ENCODE measurements at places on chromosomes 6 and 20.

DNA sequence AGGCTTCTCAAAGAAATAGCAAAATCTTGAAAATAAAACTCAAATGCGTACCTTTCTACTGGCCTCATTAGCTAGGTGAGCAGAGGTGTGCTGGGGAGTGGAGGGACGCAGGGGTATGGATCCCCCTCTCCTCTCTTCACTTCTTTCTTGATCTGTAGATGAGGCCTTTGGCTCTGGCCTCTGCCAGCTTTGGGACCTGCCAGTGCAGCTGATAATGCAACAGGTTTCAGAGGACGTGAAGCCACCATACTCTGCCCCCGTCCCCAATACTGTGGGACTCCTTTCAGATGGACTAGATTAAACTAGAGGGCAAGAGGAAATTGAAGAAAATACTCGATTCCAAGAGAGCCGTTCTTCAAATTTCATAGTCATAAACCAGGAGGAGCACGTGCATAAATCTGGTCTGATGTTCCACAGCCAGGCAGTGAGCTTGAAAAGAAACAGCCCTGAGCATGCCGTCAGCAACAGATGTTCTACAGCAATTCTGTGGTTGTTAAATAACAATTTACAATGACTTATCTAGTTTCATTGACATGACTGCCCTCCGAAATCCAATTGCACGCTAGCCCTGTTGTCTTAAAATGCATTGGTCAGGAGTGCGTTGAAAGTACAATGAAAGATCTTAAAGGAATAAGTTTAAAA lies 245.3 kb upstream of the FOXQ1 start:
- DNase-seq = no peak

DNA sequence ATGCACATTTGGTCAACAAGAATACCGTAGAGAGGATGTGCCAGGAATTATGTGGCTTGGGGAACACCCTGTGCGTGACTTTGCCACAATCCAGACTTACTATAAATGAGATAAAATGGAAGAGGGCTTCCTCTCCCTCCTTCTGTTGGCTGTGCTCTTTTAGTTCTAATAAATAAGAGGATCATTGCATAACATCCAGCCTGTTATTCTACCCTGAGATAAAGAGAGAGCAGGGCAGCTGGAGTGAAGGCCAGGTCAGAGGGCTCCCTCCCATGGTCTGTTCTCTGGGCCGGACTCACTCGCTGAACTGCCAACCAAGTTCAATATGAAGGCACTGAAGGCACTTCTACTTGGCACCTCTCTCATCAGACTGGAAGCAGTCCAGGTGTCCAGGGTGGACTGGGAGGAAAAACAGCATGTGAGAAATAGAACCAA lies 91.7 kb downstream of the MTFR2 start:
- no peak for DNase-seq

DNA sequence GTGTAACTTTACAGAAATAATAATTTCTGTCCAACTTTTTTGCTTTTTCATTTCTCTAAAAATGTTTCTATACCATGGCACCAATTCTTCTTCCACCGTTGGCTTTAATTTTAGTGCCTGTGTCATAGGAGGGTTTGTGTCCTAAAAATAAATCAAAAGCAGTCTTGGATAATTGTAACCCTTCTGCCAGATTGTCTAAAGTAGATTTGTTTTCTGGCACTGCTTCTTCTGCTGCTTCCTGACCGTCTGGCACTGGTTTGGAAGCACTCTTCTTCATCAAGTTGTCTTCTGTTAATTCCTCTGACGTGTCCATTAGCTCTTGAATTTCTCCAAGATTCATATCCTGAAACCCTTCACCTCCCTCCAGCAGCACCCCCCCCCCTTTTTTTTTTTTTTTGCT lies 33.1 kb downstream of the SCAF8 start:
- DNase-seq = no peak

DNA sequence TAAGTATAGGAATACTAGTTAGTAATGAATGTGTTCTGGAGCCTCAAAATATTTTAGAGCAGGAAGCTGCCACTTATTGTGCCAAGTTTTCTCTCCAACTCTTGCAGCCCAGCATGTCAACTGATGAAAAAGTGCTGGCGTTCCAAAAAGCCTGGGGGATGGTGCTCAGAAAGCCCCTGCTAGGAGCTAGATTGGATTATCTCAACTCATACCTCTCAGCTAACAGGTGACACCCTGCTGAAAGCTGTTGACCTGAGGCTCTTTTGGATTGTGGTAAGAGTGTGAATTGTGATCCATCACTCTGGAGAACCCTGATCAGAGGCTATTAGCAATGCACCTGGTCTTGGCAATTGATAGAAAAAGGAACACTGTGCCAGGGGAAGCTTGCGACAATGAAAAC lies 580.4 kb downstream of the EYS start:
- DNase-seq = no peak

- no peak for DNase-seq
These were observed 107.3 kb downstream of the PRND start for GRCh38 chr20:4828830-4829513.

DNA sequence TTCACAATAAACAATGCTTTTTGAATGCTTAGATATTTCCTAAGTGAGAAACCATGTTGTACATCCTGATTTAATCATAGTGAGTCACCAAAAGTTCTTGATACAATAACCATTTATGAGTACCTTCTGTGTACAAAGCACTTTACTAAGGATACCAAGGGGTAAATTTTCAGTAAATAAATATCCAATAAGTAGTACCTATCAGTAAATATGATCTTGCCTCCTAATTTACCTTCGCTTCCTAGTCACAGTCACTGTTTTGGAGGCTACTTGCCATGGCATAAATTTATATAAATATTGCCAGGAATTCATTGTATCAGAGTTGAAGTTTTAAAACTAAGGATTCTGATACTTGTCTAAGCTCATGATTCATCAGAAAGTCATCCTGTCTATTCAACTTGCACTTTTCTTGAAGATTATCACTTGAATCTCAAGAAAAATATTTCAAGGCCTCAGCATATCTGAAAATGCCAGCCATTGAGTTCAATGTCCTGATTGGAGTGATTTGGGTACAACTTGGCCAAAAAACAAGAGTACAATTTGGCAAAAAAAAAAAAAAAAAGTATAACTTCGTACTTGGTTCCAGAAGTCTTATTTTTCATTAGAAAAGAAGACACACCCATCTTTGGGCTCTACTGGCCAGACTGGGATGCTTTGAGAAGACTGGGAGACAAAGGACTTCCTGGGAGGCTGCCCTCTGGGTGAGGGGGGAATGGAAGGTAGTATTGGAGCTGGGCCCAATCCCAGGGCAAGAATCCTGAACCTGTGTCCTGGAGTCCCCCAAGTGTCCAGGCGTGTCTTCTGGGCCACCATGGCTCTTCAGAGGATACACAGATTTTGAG lies 32.8 kb downstream of the RAB22A start:
- DNase-seq = no peak

GRCh38 chr20:50043573-50044352 lies 61.0 kb downstream of the SNAI1 start:
- DNase-seq = no peak

DNA sequence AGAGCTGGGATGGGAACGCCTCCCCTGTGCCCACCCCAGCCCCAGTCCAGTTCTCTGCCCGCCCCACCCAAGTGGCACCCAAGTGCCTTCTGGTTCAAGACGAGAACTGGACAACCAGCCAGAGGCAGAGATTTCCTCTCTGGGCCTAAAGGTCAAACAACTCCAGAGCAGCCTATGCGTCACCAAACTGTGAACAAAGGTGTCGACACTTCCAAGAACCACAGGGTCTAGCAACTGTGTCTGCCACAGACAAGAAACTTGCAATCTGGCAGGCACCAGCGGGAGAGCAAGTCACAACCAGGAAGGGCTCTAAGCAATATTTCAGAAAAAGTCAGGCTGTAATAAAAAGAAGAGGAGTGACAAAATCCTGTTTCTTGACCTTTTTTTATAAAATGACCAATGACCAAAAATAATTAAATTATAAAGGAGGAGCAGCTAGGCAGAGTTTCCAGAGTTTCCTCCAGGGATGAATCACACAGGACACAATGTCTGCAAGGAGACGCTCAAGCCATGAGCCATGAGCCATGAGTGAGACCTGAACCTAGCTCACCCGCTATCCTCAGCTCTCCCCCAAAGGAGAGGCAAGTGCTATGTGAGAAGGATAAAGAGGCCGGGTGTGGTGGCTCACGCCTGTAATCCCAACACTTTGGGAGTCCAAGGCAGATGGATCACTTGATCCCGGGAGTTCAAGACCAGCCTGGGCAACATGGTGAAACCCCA lies 11.1 kb downstream of the EDEM2 start:
- DNase-seq = no peak

GRCh38 chr6:6783721-6784120 lies 195.2 kb downstream of the LY86 start:
- no peak for DNase-seq
